Thoracic aorta (tissue), 2 donors: ENCODE measurements at places on chromosomes 5 and 9.

GRCh38 chr5:144950996-144951395 is 780.3 kb downstream of the KCTD16 start:
- DNase-seq, result no peak

GRCh38 chr5:981456-981855 is 27.1 kb upstream of the NKD2 start:
- DNase-seq, result no peak

GRCh38 chr9:103139891-103140290 is 144.8 kb downstream of the CYLC2 start:
- no peak for DNase-seq

DNA sequence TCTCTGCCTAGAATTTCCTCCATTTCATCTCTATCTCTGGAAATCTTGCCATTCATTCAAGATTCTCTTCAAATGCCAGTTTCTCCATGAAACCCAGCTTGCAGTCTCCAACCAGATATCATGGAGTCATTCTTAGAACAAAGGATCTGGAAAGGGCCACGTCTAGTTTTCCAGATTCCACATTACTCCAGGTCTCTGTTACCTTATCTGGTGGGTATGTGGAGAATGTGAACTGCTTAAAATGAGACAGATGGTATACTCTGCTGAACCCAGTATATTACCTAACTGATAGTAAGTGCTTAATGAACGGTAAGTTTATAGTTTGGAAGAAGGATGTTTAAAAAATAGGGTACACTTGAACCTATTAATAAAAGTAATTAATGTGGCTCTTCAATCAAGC is 52.3 kb upstream of the ZSWIM6 start:
- no peak for DNase-seq

DNA sequence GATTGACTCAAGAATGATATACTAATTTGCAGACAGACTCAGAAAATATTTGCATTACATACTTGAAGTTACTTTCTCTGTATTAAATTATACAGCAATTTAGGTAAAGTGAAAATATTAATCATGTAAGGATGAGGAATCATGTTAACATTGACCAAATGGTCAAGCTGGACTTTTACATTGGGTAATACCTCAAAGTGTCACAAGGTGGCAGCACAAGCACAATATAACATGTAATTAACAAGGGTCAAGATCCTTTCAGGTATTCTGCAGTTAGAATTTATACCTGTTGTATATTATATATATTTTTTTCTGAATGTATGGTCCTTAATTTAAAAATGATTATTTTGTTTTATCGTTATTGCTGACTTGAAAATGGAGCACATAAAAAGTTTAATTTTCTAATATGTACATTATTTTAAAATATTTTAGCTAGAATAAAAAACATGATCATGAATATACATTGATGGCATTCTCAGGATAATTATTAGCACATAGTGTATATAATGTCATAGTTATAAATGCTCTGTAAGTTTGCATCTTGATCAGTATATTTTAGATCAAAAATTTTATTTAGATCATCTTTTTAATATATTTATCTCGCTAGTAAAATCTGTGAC is 8.6 kb downstream of the HAPLN1 start:
- DNase-seq, result no peak

- no peak for DNase-seq
Observed at GRCh38 chr9:107193251-107193650, 89.8 kb upstream of the RAD23B start.

DNA sequence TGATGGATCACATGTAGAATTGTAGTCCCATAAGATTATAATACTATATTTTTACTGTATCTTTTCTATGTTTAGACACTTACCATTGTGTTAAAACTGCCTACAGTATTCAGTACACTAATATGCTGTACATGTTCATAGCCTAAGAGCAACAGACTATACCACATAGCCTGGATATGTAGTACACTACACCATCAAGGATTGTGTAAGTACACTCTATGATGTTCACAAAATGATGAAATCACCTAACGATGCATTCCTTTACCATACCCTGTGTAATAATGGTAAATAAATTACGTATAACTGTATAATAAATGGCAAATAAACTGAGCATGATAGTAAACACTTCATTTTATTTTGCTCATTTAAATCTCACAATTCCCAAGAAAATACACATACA is 60.3 kb downstream of the RICTOR start:
- no peak for DNase-seq

DNA sequence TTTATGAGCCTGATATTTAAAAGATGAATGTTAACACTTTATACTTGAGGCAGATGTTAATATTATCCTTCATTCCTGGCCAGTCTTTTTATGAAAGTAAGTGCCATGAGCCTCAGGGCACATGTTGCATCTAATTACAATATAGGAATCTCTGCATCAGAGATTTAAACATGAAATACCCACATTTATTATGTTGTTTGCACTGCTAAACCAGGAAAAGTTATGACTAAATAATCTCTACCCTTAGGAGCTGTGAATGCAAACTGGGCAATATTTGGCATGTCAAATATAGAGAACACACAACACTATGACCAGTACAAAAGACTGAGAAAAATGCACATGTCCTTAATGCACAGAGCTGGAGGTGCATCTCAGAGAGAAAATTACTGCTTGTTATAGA is 526.1 kb upstream of the GRAMD2B start:
- DNase-seq, result no peak

DNA sequence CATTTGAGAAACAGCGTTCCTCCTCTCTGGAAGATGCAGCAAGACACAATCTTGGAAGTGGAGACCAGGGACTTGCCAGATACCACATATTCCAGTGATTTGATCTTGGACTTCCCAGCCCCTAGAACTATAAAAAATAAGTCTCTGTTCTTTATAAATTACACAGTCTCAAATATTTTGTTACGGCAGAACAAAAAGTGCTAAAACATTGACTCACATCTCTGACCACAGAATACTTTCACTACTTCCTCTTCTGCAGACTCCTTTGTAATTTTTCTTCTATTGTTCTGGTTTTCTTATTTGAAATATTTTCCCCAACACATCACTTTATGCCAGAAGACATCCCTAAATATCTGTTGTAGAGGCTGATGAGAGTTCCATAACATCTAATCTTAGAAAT is 706.1 kb upstream of the CDH18 start:
- DNase-seq, result no peak

DNA sequence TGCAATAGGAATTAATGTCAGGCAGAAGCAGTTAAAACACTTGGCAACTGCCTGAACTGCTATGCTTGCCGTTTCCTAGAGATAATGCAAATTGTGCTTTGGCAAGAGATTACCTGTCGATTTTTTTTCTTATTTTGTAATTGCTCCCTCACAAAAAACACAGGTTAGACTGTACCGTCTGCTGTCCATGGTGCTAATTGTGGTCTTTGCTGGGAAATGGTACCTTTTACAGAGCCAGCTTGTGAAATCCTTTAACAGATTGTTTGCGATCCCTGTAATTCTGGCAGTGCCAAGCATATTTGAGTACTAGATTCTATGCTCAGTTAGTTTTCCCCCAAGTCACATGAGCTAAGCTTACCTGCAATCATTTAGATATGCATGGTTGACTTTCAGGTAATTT is 2125.8 kb upstream of the WWC1 start:
- no peak for DNase-seq

DNA sequence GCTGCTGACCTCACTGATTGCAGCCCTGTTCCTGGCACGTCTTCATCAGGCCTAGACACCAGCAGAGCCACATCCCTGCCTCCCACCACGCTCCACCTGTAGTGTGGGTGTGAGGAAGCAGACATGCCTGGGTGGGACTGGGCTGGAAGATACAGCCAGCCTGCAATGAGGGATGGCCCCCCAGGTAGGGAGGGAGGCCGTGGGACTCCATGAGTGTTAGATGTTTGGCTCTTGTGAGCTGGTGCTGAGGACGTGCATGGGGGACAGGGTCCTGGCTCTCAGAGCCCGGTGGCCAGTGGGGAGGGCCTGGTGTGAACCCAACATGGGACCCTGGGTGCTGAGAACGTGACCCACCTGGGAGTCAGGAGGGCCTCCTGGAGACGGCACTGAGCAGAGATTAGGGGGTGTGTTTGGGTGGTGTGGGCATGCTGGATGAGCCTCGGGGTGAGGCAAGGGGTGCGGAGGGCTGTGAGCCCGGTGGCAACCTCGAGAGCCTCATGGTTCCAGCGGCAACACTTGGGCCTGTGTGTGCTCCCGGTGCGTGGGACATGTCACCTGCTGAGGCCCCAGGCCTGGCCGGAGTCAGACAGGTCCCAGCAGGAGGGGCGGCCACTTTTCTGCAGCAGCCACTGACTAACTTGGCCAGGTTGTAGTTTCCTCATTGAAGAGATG is 87.6 kb downstream of the PHF2 start:
- DNase-seq, result no peak

DNA sequence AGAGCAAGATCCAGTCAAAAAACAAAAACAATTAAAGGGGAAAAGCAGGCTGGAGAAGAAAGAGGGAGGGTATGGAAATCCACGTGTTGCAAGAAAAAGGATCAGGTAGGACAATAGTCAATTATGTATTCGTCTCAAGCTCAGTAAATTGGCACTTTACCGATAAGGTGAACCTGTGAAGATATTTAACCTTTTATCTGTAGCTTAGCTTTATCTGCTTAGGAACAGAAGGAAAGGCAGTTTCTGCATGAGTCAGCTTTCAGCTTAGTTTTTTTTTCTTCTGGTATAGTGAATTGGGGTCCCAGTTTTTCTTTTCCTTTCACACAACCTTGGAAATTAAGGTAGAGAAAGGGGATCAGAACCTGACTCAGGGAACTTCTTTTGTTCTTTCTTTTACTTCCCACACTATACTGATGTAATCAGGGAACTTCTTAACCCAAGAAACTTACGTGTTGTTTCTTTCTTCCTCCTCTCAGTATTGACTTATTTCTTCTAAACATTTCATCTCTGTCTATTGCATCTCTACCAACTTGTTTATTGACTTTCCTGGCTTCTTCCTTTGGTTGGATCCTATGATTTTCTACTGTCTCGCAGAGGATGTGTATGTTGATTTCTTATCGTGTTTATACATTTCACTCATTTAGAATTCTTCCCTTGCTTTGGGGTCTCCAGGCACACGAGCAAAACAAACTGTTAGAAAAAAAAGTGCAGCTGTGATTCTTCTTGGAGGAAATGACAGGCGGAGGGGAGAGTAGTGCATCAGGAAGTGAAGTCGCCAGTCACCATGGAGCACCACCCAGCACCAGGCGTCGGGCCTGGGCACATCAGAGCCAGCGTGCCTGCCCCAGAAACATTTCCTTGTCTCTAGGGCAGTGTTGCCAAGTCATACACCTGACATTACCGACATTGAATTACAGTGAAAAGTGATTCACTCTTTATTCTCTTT is 123.0 kb upstream of the LHFPL2 start:
- no peak for DNase-seq

DNA sequence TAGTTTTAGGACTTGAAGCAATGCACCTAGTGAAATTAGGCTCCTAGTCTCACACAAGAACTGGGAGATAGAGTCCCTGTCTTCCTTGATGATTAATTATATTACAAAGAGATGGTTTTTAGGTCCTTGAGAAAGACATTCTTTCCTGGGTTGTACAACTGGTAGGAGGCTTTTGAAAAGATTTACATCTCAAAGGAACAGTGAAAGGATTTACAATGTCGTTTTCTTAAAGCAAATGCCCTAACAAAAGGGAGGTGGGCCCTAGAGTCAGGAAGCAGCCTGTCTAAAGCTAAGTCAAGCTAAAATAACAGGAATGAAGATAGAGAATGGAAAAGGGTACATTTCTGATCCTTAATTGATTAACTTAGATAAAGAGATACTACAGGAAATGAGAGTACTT is 102.2 kb upstream of the IL7R start:
- DNase-seq, result no peak

- peak; percentile 77 for DNase-seq
Observed at GRCh38 chr5:150642567-150642927, 2.1 kb downstream of the SYNPO start.

DNA sequence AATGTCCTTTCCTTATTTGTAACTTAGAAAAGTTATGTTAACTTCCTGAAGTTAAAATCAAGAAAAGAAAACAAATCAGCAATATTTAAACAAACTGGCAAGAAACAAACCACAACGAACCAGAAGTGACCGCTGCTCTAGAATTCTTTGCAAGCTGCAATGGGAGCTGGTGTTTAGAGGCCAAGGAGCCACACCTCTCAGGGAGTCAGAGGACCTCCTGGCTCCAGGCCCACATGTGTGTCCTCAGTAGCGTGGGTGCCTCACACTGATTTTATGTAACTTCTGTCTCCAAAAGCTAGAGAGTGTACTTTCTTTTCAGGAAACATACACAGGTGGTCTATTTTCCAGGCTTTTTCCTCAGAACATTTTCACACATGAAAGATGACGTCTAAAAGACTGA is 100.4 kb downstream of the IRX2 start:
- no peak for DNase-seq

DNA sequence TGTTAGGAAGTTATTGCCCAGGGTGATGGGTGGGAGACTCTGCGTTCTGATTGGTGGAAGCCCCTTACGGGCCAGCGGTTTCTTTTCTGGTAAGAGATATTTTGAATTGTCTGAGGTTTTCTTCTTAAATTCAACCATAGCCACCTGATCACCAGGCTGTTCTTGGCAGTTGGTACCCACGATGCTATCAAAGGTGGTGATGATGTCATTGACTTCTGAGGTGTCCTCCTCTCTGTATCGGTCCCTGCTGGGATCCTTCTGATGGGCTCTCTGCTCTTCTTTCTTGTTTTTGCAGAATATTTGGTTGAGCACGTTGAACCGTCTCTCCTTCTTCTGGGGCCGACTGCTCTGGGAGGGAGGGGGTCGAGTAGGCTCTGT is 116.6 kb upstream of the IL6ST start:
- DNase-seq, result no peak

- DNase-seq, result no peak
Observed at GRCh38 chr5:128212191-128212806, 128.7 kb downstream of the SLC12A2 start.

DNA sequence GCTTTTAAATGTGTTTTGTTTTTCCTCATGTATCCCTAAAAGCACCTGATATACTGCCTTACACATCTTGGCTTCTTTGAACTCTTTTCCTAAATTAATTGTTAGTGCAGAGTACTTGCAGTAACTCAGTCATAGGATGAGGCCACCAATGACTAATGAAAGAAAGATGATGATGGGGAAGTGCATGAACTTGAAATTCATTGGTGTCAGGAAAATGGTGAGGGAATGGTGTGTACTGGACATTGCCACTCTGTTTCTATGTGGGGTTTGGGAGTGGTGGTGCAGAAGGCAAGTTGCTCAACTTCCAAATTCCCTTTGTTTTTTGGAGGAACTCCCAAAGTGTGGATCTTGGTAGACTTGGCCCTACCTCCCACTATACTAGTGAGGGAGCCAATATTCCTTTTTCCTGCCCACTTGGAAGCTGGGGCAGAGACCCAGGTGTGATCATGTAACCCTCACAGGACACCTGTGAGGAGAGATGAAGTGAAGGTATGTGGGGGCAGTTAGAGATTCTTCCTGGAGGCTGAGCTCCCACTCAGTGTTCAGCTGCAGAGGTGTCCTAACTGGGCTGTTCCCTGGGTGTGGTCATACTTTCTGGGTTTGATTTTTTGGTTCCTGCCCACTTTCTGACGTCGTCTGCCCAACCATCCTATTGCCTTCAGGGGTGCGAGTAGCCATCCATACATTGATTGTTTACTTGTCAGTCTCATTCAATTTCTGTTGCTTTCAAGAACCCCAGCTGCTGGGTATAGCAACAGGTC is 298.5 kb downstream of the MAST4 start:
- no peak for DNase-seq

GRCh38 chr5:168850683-168851082 is 271.5 kb upstream of the PANK3 start:
- DNase-seq, result no peak

- no peak for DNase-seq
Observed at GRCh38 chr9:131524665-131525315, 6.3 kb downstream of the UCK1 start.

- no peak for DNase-seq
Observed at GRCh38 chr5:134554319-134555222, 29.1 kb downstream of the JADE2 start.
